ENCODE measurements at places on chromosomes 6 and 20.

DNA sequence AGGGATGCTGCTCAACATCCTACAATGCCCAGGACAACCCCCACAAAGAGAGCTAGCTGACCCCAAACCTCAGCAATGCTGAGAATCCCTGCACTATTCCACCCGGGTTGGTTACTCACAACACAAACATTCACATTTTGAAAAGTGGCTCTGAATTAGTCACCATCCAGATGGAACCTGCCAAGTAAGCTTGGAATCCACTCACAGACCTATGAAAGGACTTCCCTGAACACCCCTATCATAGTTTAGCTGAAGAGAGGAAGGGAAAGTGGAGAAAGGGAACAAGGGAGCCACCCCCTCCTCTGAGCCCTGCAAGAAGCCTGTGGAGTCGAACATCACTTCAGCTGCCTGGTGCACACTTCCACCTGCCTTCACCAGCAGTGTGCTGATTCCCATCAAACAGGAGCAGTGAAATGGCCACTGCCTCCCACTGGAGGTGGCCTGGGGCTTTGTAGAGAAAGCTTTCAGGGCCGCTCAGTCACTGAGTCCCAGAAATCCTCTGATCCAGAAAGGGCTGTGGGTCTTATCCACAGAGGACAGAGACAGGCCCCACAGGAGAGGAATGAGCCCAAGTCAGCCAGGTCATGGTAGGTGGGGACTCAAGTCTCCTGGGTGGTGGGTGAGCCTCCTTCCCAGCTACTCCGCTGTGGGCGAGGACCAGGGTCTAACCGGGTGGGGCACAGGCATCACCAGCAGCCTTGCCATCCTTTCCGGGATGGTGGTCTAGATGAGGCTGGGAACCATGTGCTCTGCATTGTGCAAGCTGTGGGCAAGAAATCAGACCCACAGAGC lies 203.7 kb downstream of the SYNDIG1 start:
- no peak for DNase-seq

- DNase-seq: no peak
These were observed 51.8 kb upstream of the MYB start for GRCh38 chr6:135129136-135129856.

DNA sequence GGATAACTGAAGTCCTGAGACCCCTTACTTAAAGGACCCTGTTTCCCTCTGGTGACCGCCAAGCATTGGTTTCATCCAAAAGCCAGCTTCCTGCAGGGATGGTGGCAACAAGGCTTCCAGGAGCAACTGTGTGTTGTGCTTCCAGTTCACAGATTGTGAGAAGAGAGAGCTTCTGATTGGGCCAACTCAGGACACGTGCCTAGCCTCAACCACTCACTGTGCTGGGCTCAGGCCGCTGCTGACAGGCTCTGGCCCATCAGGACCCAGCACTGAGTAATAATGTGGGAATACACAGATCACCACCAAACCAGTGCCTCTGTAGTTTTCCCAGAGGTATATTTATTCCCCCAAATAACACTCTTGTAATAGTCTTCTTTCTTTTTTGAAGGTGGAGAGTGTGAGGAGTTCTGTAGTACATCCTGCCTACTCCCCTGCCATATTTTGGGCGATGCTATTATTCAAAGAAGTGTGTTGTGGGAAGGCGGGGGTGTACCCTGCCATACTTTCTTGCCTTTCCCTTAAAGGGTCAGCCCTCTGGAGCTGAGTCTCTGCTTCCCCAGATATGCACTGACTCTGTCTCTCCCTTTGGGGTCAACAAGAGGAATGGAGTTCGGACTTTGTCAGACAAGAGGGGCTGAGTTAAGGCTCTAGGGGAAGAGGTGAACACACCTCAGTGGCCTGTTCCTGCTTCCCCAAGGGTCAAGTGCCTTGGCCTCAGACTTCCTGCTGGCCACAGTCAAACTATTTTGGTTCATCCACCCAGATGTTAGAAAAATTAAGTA lies 23.2 kb downstream of the PPP1R16B start:
- no peak for DNase-seq

DNA sequence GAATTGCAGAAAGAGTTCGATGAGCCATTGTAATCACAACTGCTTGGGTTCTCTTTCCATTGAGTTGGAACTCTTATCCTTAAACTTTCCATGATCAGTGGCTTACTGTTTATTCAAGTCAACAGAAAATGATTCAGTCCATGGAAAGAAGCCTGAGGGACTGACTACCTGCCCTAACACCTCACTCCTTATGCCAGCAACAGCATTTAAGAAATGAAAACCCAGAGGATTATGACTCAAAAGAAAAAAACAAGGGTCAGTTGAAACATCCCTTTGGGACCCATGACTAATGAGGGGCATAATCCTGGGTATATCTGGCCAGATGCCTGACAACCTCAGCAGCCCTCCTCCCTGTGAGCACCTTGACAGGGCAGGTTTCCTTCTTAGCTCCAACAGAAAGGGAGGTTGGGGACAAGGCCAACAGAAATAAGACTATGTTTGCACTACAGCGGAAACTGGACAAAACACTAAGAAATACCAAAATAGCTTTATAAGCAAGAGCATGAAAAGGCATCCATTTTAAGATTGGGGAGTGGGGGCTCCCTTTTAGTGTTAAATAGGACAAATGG lies 106.7 kb downstream of the MAP3K5 start:
- no peak for DNase-seq

- no peak for DNase-seq
These were observed 38.5 kb upstream of the PXDC1 start for GRCh38 chr6:3789896-3790558.

- no peak for DNase-seq
These were observed 10.7 kb upstream of the GATA5 start for GRCh38 chr20:62486484-62486883.

- no peak for DNase-seq
These were observed 17.4 kb downstream of the SERAC1 start for GRCh38 chr6:158150701-158151100.

GRCh38 chr6:70586114-70586513 lies 19.4 kb downstream of the SDHAF4 start:
- DNase-seq: no peak

DNA sequence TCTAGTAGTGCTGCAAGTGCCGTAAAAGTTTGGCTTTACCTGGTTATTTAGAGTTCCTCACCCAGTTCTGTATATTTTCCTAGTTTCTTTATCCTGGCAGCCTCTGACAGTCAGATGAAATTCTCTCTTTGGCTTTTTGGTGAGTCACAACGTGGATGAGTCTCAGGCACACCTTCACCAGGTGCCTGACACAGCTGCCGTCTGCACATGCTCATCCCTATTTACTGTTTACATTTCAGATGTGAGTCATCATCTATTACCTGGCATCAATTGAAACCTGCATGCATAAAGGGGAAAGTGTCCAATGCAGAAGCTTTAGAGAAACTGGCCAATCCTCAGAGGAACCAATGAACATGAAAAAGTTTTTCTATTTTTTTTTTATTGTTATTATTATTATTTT lies 33.3 kb upstream of the ADGRF4 start:
- DNase-seq: no peak

- DNase-seq: peak; percentile 75
These were observed 122.6 kb upstream of the MCHR2 start for GRCh38 chr6:100116411-100117194.

All from NCI-H526 treated with DMSO at 0.1 percent for 48 hours (cell line).